ENCODE measurements at places on chromosomes 11 and 22. TPM values are rescaled to one million over a fixed set of nuclear protein-coding genes. Genes with fewer than 3 reads are reported as not detected.

KDM4D gene
- polyA plus RNA-seq: 2.1 TPM

FBLN1 gene
- polyA plus RNA-seq: 93.3 TPM

VWCE gene
- polyA plus RNA-seq: 3.5 TPM

HPX gene
- polyA plus RNA-seq: 3.1 TPM

POTEH gene
- polyA plus RNA-seq: not detected

MS4A12 gene
- polyA plus RNA-seq: not detected

GRCh38 chr11:67662142-67662834, 11.8 kb upstream of the ACY3 start:
- no peak for DNase-seq

DNA sequence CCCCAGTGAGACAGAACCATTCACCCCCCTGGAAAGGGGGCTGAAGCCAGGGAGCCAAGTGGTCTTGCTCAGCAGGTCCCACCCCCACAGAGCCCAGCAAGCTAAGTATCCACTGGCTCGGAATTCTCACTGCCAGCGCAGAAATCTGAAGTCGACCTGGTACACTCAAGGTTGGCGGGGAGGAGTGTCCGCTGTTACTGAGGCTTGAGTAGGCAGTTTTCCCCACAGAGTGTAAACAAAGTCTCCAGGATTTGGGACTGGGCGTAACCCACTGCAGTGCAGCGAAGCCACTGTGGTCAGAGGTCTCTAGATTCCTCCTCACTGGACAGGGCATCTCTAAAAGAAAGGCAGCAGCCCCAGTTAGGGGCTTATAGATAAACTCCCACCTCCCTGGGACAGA, 10.0 kb downstream of the PATE1 start:
- no peak for DNase-seq

GRCh38 chr11:45968901-45969300, 46.4 kb downstream of the LARGE2 start:
- no peak for DNase-seq

DNA sequence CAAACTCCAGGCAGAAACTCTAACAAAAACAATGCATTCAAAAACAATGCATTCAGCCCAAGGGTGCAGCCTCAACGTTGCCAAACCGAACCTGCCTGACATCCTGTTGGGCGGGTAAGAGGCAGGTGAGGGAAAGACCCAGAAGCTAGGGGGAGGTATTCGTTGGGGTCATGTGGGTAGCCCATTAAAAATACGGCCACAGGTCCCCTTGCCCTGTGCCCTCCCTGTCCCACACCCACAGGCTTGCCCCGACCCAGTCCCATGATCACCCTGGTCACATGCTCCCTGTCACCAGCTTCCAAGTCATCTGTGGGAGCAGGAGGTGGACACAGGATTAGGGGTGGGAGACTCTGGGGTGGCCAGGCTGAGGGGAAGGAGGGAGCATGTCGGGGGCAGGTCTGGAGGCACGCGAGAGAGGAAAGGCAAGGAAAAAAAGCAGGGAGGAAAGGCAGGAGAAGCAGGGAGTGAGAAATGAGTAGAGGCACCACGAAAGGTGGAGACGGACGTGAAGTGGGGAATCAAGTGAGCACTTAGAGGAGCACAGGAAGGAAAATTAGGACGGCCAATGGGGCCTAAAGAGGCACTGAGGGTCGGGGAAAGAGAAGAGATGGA, 683 bp downstream of the PLA2G6 start:
- no peak for DNase-seq

DNA sequence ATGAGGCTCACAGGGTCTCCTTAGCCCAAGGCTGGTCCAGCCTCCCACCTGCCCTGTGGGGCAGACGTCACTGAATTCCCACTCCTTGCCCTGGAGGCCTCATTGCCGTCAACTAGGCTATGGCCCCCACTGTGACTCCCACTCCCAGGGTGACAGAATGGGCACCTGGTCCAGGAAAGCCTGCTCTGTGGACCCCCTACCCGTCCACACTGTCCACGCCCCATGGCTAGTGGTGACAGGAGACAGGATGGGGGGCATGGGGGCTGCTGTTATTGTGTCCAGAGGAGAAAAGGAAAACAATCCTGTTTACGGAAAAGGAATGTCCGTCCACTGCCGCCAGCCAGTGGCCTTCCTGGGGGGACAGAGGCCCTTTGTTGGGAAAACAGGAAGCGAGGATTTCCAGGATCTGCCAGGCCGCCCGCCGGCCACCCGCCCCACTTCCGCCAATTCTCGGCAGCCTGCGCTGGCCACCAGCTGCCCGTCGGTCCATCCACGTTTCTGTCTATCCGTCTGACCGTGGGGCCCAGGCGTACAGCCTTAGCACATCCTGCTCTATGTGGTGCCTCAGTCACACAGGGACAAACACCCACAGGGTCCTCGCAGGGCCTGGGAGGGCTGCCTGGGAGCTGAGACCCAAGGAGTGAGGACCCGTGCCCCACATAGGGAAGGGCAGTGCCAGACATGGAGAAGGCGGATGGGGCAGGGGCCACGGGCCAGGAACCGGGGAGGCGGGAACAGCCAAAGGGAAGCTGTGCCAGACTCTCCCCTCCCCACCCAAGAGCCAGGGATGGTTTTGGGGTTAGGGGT, 19.5 kb downstream of the CRELD2 start:
- no peak for DNase-seq

DNA sequence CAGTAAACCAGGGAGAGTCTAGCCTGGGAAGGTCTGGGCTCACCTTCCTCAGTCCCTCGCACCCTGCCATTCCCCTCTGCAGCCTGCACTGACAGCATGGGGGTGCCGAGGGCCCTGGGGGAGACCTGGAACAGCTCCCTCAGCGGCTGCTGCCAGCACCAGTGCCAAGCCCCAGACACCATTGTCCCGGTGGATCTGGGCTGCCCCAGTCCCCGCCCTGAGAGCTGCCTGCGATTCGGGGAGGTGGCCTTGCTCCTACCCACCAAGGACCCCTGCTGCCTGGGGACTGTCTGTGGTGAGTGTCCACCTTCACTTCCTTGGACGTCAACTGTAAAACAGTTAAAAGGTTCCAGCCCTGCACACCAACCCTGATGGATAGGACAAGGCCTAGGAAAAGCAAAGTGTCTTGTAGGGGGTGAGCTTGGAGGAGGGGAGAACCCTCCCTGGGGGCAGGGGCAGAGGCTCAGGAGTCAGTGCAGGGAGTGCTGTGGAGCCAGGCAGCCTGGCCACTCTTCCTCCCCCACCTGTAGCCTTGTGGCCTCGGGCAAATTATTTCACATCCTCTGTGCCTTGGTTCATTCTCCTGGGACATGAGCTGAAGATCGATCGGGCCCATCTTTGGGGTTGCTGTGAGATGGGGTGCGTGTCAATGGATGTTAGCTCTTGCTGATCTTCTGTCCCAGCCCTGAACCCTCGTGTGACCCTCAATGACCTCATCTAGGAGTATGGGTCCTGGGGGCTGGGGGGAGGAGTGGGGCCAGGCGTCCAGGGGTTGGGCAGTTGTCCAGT, 85.2 kb upstream of the MYOD1 start:
- no peak for DNase-seq

DNA sequence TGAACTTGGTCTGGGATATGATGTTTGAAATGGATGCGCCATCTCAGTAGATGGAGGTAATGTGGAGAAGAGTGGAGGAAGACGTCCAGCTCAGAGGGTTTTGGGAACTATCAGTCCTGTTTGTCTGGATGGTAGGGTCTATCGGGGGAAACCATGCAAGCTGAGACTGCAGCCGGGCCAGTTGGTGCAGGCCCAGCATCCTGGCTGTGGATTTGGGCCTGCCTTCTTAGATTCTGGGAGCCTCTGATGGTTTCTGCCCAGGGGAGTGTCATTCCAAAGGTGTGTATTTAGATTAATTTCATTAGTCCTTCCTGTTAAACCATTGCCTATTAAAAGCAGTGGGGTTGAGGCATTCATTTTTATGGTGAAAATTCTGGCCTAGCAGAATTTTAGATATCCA, 31.6 kb downstream of the BMAL1 start:
- no peak for DNase-seq

DNA sequence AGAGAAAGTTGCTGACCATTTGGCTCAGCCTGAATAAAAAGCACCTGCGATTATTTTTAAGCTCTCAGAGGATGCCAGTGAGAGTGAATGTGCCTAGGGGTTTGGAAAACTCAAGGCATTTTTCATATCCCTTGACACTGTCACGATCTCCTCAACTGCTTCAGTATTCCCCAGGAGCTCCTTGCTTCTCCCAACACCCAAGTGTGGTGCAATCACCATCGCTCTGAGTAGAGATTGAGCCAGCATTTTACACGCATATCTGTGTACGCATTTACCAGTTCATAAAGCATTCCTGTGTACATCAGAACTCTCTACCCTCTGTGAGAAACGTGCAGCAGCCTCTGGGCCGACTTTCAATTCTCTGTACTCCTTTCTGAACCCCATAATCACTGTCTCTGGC, 1.3 kb downstream of the SRRD start:
- DNase-seq: no peak
